Left renal cortex interstitium (tissue), 4 donors: ENCODE measurements at places on chromosomes 1 and 21. TPM values are rescaled to one million over a fixed set of nuclear protein-coding genes. Genes with fewer than 3 reads are reported as not detected.

The COL24A1 gene
- polyA plus RNA-seq, result 1.6 TPM

- DNase-seq, result no peak
Measured at GRCh38 chr1:205925736-205926135, 17.5 kb downstream of the SLC26A9 start.

- no peak for DNase-seq
Measured at GRCh38 chr1:35080171-35080854, 1.1 kb downstream of the ZMYM1 start.

DNA sequence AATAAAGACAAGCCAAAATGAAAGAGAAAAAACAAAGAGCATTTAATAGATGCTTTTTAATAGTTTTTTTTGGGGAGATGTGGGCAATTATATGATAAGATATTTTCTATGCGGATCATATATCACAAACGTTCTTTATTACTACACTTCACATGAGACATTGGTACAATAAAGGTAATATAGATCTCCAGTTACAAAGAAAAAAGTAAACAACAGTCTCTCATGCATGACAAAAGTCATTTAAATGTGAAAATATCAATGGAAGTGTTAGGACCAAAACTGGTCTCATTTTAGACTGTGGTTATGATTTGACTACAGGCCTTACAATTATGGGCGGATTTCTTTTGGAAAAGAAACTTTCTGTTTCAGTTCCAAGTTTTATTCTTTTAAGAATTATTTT lies 687.0 kb downstream of the ADGRL2 start:
- DNase-seq, result no peak

GRCh38 chr1:6397844-6398441 lies 4.4 kb upstream of the ACOT7 start:
- DNase-seq, result no peak

GRCh38 chr1:23521588-23521987 lies 9.4 kb downstream of the E2F2 start:
- DNase-seq, result no peak

DNA sequence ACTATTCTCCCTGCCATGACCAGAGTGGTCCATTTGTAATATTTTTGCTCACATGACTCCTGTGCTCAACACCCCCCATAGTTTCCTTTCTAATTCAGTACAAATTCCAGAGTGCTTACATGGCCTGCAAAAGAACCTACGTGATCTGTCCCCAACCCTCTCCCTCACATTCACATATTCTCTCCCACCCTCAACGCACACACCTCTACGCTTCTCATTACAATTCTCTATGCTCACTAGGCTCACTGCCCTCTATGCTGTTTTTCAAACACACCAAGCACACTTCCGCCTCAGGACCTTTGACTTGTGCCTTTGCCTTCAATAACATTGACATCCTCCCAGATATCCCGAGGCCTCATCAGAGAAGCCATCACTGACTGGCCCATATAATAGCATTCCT lies 23.8 kb upstream of the FBXO28 start:
- no peak for DNase-seq

GRCh38 chr1:6962996-6963911 lies 178.0 kb downstream of the CAMTA1 start:
- DNase-seq, result no peak

DNA sequence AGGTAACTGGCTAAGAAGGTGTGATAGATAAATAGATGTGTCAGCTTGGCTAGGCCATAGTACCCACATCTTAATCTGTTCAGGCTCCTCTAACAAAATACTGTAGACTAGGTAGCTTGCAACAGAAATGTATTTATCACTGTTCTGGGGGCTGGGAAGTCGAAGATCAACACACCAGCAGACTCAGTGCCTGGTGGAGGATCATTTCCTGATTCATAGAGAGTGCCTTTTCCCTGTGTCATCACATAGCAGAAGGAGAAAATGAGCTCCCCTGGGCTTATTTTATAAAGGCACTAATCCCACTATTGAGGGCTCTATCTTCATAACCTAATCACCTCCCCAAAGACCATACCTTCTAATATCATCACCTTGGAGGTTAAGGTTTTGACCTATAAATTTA lies 532.7 kb upstream of the OLFM3 start:
- DNase-seq, result no peak

GRCh38 chr1:239963856-239964255 lies 127.8 kb upstream of the FMN2 start:
- no peak for DNase-seq

The NR5A2 gene
- 2.3 TPM for polyA plus RNA-seq

GRCh38 chr1:73886716-73887115 lies 311.3 kb downstream of the LRRIQ3 start:
- DNase-seq, result no peak

DNA sequence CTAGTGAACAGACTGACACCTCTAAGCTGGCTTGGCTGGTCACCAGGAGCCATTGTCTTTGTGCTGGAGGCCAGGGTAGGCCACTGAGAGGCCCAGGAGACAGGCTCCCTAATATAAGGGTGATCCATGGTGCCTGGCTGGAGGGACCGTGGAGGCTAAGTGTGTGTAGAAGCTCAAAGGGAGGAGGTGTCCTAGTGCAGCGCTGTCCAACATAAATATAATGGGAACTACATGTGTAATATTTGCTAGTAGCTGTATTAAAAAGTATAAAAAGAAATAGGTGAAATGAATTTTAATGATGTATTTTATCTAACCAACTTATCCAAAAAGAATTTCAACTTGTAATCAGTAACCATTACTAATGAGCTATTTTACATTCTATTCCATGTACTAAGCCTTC lies 35.0 kb downstream of the SOX13 start:
- DNase-seq, result no peak

DNA sequence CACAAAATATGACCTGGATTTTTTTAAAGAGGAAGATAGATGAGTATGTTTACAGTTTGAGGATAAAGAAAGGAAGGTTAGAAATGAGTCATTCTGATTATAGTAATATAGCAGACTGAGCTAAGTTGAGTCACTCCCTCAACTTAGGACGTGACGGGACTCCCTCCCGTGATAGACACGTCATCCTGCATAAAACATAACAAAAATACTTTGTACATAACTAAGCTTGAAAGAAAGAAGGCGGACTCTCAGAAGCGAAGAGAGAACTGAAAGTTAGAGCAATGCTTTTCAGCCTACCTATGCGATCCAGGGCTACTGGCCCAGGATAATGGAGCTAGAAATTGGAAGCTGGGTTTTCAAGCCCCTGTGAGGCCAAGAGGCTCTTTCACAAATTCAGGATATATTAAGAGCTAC lies 53.0 kb upstream of the DESI2 start:
- DNase-seq, result no peak

GRCh38 chr1:1137256-1138045 lies 21.6 kb upstream of the C1orf159 start:
- no peak for DNase-seq

GRCh38 chr1:201903135-201903534 lies 14.4 kb downstream of the SHISA4 start:
- DNase-seq, result no peak

GRCh38 chr1:208312706-208313105 lies 68.5 kb upstream of the PLXNA2 start:
- DNase-seq, result no peak

The SF3B4 gene
- 84.5 TPM for polyA plus RNA-seq

DNA sequence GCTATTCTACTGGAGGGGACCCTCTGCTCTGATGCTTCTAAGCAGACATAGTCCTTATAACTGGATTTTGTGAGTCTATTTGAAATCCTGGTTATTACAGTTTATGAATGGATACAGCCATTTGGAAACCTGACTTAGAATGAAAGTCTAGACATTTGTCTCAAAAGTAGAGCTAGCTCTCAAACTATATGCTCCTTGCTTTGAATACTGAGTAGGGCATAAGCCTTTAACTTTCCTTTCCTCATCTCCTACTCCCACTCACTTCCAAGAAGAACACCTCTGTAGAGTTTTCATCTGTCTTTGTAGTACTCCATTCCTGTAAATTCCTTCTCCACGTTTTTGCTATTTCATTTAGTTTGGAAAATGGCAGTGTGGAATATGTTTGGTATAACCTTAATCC lies 9.0 kb upstream of the ARID1A start:
- DNase-seq, result no peak

DNA sequence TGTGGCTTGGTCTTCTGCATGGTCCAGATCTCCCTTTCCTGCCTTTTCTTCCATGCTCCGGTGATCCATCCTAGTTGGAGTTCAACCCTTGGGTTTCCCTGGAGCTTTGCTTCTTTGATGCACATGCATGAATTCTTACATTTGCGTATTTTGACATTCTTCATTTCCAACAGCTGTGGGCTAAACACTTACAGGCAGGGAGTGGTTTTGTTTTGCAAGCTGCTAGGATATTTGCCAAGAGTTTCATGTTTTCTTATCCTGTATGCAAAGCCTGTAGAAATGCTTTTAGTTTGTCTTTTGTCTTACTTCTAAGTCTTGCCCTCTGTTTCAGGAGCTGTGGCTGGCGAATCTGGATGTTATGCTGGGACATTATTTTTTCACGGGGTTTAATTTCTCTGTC lies 90.3 kb upstream of the PAXBP1 start:
- DNase-seq, result no peak

The FRRS1 gene
- 10.6 TPM for polyA plus RNA-seq
